ENCODE measurements at places on chromosomes 2 and 18.

- peak; percentile 89 for DNase-seq
These were observed 132.5 kb upstream of the EPAS1 start for GRCh38 chr2:46164529-46165301.

GRCh38 chr2:115386465-115386864 is 944.0 kb downstream of the DPP10 start:
- no peak for DNase-seq

DNA sequence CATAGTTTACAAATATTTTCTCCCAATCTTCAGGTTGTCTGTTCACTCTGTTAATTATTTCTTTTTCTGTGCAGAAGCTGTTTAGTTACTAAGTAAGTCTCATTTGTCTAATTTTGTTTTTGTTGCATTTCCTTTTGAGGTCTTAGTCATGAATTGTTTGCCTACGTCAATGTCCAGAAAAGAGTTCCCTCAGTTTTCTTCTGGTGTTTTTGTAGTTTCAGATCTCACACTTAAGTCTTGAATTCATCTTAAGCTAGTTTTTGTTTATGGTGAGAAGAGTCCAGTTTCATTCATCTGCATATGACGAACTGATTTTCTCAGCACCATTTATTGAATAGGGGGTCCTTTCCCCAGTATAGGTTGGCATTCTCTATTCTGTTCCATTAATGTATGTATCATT is 1252.2 kb upstream of the TMEFF2 start:
- no peak for DNase-seq

DNA sequence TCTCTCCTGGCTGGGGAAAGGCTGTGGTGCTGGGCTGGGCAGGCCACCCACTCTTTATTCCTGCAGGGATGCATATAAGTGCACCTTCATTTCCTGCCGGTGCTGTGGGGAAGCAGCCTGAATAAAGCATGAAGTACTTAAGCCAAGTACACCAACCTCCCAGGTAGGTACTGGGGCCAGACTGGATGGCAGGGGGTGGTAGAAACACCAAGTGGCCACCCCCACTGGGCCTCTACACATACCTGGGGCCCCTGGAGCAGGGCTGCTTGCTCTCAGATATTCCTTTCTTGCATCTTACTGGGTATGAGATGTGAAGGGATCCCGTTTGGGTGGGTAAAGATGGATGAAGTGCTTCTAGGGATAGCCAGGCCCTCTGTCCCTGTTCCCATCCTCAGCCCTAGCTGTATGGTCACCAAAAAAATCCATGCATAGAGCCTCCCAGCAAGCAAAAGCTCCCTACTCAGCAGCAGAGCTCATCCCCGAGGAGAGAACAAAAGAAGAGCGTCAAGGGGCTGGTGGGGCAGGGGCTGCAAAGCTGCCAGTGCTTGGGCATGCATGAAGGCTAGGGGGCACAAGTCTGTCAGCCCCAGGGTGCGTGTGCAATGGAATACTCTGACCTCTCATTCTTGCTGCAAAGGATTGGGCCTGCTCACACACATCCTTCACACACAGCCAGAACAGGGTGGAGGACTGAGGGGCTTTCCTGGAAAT is 22.0 kb downstream of the CCT7 start:
- no peak for DNase-seq

DNA sequence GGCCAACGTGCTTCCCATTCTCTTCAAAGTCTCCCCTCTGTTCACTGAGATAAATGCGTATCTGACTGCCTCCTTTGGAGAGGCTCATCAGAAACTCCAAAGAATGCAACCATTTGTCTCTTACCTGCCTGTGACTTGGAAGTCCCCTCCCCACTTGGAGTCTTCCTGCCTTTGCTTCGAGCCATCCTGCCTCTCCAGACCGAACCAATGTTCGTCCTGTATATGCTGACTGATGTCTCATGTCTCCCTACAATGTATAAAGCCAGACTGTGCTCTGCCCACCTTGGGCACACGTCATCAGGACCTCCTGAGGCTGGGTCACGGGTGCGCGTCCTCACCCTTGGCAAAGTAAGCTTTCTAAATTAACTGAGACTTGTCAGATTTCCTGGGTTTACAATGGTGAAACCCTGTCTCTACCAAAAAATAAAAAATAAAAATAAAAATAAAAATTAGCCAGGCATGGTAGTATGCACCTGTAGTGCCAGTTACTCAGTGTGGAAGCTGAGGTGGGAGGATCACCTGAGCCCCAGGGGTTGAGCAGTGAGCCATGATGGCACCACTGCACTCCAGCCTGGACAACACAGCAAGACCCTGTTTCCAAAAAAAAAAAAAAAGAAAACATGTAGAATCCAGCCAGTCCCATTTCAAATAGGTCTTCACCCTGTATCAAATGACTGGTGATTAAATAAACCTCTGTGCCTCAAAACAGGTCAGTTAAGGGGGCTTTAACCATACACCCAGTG is 29.0 kb downstream of the HDLBP start:
- DNase-seq = no peak

DNA sequence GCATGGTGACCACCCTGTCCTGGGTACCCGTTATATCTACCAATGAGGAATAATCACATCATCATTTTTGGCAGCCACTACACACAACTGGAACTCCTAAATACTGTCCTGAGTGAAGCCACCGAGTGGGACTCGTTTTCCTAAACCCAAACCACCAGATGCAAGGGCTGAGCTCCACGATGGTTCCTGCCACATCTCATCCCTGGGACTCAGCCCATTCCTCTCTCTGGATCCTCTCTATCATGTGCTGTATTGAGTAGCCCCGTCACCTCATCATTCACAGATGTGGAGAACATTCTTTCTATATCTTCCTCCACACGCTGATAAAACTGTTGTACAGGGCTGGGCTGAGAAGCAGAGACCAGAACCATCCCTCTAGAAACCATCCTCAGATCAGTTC is 79.4 kb upstream of the SMAD7 start:
- no peak for DNase-seq

DNA sequence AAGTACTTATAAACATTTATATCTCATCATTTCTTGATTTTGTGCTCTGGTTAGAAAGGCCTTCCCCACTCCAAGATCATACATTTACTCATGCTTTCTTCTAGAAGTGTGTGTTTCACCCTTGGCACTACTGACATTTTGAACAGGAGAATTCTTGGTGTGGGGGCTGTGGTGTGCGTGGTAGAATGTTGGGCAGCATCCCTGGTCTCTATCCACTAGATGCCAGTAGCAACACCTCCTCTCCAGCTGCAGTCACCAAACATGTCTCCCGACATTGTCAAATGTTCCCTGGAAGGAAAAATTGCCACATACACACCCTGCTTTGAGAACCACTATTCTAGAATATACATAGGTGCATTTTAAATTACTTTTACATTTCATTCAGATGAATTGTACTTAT is 8.7 kb upstream of the TGIF1 start:
- DNase-seq = peak; percentile 82

DNA sequence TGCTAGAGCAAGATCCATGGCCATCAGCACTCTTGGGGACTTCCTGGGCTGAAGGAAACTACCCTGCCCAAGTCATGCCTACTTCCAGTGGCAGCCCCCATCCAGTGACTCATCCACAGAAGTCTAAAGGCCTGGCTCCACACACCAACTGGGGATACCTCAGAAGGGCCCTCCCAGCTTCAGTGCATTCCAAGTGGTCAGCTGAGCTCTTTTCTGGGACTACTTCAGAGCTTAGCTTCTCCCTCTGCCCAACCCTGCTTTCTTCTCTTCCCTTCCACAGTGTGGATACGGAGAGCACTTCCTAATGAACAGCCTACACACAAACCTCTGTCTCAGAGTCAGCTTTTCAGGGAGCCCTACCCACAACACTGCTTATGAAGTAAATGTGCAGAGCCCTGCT is 66.5 kb downstream of the CLHC1 start:
- DNase-seq = peak; percentile 42

- DNase-seq = peak; percentile 16
These were observed 590 bp downstream of the MDH1 start for GRCh38 chr2:63589148-63589958.

- no peak for DNase-seq
These were observed 476.0 kb downstream of the EIPR1 start for GRCh38 chr2:2901384-2902345.

- DNase-seq = no peak
These were observed 308.4 kb upstream of the GCFC2 start for GRCh38 chr2:76019128-76019527.

DNA sequence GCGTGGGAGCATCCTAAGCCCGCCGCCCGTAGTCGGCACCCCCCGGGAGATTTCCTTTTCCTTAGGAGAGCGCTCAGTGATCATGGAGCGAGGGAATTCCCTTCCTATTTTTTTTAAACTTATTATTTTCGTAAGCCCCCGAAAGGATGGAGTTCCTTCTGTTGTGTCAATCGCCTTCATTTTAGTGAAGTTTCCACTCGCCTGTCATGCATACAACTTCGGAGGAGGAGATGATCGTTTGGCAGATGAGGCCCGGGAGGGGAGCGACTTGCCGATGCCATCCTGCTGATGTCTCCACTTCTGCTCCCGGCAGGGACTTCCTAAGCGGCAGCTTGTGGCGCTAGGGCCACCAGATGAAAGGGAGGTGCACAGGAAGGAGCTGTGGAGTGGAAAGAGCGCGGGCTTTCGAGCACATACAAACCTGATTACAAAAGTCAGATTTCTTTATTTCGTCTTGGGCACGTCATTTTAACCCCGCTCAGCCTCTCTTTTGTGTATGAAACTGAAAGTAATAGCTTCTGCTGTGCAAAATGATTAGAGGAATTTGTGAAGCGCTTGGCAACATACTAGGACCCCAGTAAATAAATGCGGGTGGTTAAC is at the start of gene ADGRF3:
TSS of gene ADGRF3 (minus strand) at position 336 of the 600 bp plus-strand sequence. CDS start 555 bp downstream, outside the sequence.
- DNase-seq = peak; percentile 50

GRCh38 chr2:74708883-74709282 is 54.8 kb downstream of the SEMA4F start:
- DNase-seq = no peak

DNA sequence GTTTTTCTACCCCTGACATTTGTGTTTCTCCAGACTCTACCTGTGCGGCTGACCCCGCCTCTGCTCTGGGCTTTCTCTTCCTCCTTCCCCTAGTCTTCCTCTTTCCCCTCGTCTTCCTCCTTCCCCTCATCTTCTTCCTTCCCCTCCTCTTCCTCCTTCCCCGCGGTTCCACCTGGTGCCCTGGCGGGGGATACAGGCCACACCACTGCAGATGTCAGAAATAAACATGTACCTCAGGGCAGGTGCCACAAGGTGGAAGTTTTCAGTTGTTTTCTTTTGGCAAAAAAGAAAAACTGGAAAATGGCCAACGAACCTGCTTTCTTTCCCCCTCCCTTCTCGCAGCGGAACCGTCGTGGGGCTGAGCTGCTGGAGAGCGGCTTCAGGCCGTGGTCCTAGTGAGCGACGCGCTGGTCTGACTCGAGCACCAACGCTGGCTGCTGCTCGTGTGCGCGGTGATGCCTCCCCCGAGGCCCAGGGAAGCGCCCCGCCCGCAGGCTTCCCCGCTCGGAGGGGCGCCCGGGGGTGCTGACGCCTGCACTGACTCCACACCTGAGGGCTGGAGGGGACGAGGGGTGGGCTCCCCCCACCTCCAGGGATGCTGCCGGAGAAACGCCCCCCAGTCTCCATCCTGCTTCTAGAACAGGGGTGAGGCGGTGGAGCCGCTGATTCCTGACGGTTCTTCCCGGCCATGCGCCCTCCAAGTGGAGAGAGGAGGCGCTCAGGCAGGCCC is 83.7 kb upstream of the ZNF516 start:
- DNase-seq = no peak

GRCh38 chr2:10083046-10083445 is 2.8 kb upstream of the CYS1 start:
- DNase-seq = no peak

- no peak for DNase-seq
These were observed 10.4 kb upstream of the UBE2E3 start for GRCh38 chr2:180970016-180970415.

DNA sequence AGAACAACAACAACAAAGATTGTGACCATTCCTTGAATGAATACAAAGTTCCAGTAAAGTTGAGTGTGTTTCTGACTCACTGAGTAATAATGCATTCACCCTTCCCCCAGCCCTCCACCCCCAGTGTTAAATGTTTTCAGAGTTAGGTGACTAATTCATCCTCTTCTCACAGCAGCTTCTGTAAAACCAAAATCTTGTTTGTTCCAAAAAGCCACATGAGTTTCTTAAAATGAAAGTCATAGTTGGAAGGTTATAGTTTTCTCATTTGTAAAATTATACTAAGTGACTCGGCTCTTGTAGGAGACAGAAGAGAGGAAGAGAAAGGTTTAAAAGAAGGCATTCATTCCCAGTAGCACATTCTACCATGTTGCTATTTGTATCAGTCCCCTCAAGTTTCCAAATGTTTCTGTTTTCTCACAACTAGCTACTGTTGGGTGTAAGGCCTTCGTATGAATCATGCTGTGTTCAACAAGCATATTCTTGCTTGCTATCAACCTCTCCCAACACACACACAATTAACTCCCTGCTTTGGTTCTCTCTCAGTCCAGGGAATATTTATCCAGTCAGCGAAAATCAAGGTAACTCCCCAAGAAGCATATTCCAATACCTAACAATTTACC is 75.3 kb downstream of the MBD2 start:
- DNase-seq = peak; percentile 53

GRCh38 chr18:79881695-79882094 is 69.8 kb downstream of the SLC66A2 start:
- DNase-seq = no peak

- no peak for DNase-seq
These were observed 114.5 kb downstream of the CDH2 start for GRCh38 chr18:28062443-28062842.

- no peak for DNase-seq
These were observed 18.9 kb upstream of the THOC1 start for GRCh38 chr18:286515-287310.

- DNase-seq = no peak
These were observed 151.4 kb downstream of the ACKR3 start for GRCh38 chr2:236720974-236721540.

DNA sequence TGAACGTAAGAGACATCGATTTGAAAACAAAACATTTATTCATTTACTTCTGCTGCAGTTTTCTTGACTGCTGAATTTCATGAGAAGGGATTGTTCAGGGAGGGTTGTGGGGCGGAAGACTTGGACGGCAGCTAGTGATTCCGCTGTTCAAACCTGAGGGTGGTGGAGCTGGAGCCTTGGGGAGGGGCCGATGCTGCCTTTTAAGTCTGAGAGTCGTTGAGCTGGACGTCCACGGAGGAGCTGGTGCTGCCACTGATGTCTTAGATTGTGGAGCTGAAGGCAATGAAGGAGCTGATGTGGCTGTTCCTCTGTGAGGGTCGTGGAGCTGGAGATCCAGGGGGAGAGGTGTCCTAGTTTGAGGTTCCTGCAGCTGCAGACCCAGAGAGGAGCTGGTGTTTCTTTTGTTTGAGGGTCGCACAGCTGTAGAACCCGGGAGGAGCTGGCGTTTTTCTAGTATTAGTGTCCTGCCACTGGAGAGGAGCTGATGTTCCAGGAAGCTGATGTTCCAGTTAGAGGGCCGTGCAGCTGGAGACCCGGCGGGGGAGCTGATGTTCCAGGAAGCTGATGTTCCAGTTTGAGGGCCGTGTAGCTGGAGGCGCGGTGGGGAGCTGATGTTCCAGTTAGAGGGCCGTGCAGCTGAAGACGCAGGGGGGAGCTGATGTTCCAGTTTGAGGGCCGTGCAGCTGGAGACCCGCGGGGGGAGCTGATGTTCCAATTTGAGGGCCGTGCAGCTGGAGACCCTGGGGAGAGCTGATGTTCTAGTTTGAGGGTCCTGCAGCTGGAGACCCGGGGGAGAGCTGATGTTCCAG is 150.9 kb downstream of the RTP5 start:
- no peak for DNase-seq

Measured in urothelium cell line (cell line).